Hypothalamus (tissue), 51 donors: ENCODE measurements at places on chromosomes 6 and 20.

GRCh38 chr20:42309050-42309449, 690.9 kb upstream of the CHD6 start:
- DNase-seq, result no peak

DNA sequence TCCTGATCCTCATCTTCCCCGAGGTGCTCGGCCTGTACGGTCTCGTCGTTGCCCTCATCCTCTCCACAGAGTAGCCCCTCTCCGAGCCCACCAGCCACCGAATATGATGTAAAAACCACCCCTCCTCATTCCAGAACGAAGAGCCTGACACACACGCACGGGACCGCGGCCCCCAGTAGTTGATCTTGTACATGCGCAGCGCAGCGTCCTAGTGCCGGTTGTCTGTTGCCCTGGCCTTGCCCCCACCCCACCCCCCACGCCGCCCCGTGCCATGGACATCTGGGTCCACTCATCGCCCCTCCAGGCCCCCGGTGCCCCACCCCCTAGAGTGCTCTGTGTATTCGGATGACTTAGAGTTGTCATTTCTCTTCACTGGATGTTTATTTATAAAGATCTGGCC, 5.2 kb upstream of the PRPH2 start:
- DNase-seq, result no peak

DNA sequence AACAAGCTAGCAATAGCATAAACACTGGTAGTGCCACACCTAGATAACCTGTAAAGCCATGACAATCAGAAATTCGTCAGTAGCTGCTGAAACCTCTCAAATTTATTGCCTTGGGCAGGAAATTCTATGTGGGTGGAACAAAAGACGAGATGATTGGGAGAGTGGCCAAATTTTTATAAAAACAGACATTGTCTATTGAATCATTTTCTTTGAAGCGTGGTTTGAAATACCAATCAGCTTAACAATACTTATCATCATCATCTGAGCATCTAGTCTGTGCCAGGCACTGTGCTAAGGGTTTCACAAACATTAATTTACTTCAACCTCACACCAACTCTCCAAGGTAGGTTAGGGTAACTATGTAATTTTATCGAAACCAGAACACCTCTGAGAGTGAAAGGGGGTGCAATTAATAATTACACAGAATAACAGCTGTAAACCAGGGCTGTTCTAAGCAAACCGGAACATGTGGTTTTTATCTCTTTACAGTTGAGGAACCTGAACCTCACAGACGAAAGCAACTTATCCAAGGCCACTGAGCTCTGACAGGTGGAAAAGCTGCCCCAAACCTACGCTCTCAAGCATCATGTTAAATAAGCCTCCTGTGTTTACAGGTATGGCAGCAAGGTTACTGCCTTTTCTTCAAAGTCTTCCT, 43.4 kb downstream of the NHSL1 start:
- DNase-seq, result no peak

DNA sequence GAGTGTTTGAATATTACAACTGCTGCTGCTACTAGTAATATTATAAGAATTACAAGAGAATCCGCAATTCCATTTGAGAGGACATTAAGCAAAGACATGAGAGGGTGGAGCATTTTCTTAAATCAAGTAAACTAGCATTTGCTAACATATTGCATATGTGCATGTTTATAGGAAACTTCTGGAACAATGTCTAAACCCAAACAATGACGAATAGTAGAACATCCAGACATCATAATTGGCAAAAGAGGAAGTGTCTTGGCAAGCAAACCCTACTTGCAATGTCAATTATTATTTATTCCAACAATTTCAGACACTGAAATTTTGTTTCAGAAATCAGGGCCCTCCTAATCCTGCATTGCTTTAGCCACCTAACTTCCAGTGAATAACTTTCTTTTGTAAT, 1155.3 kb upstream of the GJE1 start:
- DNase-seq, result no peak

DNA sequence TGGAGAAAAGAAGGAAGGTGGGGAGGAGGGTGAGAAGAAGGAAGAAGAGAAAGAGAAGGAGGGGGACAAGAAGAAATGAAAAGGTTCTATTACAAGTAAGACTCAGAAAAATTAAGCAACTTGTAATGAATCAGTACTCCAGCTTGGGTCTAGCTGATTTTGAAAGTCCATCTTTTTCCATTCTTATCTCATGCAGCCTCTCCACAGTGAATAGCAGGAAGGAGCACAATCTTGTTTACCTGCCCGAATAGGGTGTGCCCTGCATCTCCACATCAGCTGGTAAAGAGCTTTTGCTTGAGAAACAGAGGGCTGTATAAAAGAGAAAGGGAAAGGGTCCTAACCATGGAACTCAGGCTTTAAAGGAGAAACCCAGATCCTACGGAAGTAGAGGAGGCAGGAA, 348.8 kb downstream of the TPBG start:
- DNase-seq, result no peak

DNA sequence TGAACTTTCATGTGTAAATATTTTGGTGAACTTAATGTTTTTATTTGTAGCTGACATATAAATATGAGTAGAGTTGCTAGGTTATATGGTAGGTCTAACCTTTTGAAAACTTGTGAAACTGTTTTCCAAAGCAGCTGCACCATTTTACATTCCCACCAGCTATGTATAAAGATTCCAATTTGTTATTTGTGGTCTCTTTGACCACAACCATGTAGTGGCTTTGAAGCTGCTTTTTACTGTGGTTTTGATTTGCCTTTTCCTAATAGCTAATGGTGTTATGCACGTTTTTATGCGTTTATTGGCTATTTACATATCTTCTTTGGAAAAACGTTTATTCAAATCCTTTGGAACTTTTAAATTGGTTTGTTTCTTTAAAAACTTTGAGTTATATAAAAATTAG, 10.3 kb downstream of the CST3 start:
- DNase-seq, result no peak

- no peak for DNase-seq
These were observed 18.5 kb upstream of the TUBB2A start for GRCh38 chr6:3175715-3176402.

DNA sequence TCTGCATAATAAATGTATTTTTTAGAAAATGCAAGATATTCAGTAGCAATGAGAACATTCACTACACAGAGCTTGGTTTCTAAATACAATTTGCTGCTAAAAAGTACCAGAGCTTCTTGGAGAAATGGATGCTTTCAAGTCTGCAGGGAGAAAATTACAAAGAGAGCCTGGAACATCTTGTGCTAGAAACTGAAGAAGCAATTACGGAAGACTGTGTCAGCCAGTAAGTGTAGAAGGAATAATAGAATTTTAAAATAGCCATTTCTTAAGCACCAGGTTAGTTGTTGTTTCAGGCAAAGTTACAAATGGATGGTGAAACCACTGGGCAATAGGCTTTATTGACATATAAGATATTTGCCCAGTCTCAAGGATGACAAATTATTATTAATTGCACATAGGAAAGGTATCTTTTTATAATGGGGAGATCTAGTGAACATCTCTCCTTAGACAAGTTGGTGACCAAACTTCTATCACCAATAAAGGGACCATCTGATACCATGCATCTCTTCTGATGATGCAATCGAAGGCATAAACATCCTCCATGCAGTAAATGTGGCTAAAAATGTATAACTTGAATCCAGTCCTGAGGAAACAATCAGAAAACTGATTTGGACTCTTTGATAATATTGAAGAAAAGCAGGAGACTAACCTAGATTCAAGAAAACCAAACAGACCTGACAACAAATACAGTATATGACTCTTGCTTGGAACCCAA, 81.7 kb downstream of the ARHGAP18 start:
- no peak for DNase-seq

GRCh38 chr6:146408583-146408982, 135.1 kb upstream of the RAB32 start:
- no peak for DNase-seq

DNA sequence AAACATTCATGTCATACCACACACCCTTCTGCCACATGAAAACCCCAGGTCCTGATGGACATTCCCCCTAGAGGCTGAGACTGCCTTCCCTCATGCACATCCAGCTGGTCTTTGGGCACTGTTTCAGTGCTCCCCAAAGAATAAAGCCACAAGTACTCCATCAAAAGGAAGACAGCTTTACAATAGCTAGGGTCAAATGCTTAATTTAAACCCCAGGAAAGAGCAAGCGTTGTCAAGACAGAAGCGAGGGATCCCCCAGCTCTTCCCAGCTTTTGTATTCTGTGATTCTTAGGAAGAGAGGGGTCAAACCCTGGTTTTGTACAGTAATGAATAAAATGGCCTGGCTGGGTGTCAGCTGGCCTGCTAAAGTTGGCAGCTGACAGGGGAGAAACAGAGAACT, 82.4 kb upstream of the IYD start:
- no peak for DNase-seq

DNA sequence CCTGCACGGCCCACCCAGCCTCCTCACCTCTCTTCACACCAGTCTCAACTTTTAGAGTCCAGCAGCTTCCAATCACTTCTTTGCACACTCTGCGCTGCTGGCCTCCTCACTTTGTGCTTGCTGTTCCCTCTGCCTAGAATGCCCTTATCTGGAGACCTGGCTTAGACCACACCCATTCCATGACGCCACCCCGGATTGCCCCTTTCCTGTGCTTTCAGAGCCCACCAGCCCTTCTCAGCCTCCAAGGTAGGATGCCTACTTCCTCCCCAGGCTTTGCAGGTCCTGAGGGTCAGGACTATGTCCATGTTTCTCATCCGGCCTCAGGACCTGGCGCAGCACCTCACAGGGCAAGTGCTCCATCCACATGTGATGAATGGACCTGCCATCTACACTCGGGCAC, 27.0 kb upstream of the AVP start:
- no peak for DNase-seq

GRCh38 chr6:156421933-156422332, 355.2 kb upstream of the ARID1B start:
- no peak for DNase-seq

- DNase-seq, result no peak
These were observed 801.0 kb upstream of the CITED2 start for GRCh38 chr6:140175486-140175885.

DNA sequence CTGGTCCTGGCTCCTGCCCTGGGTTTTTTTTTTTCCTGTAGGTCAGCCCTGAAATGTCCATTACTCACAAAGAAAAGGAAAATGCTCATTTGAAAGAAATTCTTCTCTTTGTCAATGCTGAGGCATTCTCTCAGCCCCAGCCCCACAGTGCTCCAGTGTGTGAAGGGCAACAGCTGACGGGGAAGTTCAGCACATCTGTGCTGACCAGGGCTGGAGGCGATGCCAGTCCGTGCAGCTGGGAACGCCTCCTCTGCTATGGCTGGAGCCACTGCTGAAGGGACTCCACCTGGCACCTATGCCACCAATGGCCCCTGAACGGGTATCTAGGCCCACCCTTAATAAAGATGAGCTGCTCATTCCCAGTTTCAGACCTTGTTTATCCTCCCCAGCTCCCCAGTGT, 71.9 kb upstream of the SLCO4A1 start:
- DNase-seq, result no peak

DNA sequence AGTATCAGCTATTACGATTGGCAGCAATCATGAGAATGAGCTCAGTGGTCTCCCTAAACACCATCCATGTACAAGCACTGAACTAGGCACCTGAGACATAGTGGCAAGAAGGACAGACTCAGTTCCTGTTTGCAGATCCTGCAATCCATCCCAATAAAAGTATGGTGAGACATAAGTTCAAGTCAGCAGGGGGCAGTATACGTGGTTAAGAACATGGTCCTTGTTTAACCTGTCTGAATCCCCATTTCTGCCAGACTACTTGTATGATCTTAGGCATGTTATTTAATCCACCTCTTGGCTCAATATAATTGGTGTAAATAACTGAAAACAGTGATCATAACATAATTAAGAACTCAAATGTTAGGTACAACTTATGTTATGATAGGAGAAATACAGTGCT, 33.2 kb upstream of the PNISR start:
- no peak for DNase-seq

DNA sequence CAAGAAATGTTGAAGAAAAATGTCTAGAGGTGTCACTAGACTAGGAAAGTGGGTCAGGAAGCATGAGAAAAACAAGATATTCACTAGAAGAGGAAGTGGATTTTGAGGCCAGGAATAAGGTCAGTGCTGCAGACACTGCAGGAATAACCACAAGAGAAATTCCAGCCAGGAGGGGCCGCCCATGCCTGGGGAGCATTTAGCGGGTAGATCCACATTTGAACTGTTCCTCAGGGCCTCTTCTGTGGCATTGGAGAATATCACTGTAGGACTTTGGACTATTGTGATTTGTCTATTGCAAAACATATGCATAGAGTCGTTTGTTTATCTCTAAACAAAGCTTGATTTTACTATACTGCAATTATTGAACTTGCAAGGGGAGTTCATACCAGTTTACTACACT, 49.6 kb upstream of the CCDC28A start:
- no peak for DNase-seq

- DNase-seq, result no peak
These were observed 53.9 kb downstream of the FAM120B start for GRCh38 chr6:170360476-170360875.

DNA sequence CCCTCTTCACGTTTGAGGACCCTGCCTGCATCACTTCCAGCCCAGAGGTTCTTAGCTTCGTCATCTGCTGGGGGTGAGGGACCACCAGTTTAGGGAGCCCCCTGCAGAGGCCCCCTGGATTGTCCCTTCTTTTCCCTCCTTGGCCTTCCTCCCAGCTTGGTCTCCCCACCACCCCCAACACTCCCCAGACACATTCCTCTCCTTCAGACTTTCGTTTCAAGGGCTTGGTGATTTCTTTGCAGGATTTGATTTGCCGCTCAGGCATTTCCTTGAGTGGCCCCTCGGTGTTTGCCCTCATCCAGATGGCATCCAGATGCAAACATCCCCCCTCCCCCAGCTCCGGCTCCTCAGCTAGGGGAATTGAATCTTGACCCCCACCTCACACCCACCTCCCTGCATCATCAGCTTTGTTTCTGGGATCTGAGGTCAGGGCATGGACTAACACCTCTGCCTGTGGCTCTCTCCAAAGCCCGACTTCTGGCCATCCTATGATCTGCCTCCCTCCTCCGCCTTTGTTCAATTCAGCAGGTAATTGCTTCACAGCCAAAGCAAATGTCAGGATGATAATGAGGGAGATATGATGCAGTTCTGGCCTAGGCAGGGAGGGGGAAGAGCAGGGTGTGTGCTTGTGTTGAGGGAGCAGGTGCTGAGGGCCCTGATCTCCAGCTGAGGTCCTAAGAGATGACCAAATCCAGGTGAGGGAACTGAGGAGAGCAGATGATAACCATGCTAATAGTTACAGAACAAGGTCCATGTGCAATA, 141.5 kb downstream of the VEGFA start:
- no peak for DNase-seq

- no peak for DNase-seq
These were observed 5.7 kb downstream of the SIM1 start for GRCh38 chr6:100458841-100459591.

GRCh38 chr6:22017272-22017671, 279.6 kb downstream of the PRL start:
- DNase-seq, result no peak

DNA sequence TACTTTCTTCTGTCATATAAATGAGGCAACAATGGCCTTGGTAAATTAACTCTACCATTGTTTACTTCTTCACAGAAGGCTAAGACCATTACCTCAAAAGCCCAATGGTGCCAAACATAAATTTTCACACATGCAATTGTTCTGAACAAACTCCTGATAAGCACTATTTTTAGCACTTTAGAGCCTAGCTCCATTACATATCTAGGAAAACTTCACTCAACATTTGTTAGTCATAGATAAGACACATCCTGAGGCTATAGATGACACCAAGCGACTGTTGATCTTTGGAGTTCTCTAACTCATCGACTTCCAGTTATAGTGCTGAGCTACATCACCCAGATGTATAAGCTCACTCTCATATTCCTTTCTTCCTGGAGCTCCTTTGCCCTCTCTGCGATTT, 245.9 kb downstream of the EYS start:
- DNase-seq, result no peak
